ENCODE measurements at places on chromosomes 4 and X.

GRCh38 chrX:39725928-39726619 is 371.7 kb downstream of the BCOR start:
- DNase-seq: no peak

- no peak for DNase-seq
Observed at GRCh38 chr4:146123231-146123630, 52.3 kb upstream of the LSM6 start.

DNA sequence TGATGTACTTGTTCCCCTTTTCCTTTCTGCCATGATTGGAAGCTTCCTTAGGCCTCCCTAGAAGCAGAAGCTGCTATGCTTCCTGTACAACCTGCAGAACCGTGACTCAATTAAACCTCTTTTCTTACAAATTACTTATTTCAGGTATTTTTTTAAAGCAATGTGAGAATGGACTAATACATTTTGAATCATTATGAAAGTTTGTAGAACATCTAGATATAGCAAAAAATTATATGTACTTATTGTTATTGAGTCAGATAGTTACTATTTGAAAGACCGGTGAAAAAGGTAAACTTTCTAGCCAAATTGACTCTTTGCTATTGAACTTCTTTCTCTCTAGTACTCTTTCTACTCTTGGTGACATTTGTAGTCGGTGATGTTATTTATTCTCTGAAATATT is 777.3 kb upstream of the GALNTL6 start:
- no peak for DNase-seq

DNA sequence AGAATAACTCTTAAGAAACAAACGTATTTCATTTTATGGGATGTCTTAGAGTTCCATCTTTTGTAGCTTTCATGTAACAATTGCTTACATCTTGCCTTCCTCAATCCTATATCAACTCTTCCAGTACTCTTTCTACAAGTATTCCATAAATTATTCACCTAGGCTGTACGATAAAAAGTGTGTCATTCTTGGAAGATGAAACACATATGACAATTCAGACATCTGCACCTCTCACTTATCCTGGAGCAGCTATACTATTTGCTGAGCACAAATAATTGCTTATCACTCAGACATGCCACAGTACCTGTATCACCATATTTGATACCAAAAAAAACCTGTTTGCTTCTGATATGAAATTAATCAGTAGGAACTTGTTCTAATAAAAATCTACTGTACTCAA is 1.0 kb downstream of the POF1B start:
- DNase-seq: no peak

DNA sequence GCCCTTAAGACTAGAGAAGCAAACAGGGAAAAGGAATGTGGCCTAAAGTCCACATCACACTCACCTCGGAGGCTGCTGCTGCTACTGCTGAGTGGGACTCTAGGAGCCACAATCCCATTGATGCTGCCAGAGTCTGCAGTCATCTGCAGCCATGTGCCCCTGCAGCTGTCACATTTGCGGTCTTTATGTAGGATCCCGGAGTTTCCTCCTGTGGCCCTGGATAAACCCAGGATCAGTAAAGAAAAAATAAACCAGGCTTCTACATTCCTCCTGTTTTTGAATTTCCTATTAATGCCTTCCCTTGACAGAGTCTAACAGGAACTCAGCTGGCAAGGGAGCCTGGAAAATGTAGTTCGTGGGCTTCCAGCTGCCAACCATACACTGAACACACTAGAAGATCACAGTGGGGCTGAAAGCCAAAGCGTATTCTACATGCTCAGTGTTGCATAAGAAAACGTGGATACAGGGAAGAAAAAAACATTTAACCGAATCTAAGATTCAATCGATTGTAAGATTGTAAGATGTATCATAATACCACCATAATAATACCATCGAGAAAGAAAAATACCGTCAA is 10.3 kb upstream of the PHEX start:
- no peak for DNase-seq

DNA sequence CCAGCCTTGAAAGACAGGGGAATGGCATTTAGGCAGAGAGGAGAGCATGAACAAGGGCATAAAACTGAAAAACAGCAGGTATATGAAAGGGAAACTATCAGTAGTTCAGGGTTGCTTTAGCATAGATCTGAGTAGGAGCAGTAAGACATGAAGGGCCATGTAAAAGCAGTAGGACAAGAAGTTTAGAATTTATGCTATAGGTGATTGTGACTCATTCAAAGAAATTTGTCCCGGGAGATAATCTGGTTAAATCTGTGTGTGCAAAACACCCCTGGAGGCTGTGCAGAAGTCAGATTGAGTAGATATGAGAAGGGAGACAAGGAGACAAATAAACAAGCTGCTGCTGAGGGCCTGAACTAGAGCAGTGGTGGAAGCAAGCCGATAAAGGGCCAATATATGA is 109.1 kb upstream of the BMP3 start:
- no peak for DNase-seq

DNA sequence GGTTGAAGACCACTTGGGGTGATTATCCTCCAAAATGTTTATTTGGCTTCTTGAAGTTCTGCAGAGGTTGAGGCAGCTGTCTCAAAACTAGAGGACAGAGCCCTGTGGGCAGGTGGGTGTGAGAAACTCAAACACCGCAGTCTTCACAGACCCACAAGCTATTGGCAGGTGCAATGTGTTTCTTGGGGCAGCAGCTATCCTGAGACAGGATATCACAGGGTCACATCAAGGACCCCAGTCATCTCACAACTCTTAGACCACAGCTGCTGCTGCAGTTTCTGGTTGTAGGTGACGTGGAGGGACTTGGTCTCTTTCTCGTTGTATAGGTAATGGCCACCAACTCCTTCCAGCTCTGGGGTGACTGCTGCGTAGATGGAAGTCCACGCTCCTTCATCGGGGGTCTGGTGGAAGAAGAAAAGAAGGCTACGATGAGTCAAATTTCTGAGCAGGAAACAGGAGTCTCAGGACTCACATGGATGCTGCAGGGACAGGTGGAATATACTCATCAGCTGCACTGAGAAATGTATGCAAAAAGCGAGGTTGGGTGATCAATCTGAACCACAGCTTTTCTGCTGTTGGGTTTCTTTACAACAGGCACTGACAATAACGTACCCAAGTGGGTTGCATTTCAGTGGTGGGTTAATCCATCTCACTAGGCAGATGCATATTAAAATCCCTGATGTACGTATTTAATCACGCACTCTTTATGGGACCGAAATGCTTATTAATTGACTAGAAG is 279.8 kb downstream of the DHRSX start:
- DNase-seq: no peak

GRCh38 chrX:56798866-56799758 is 70.1 kb downstream of the NBDY start:
- DNase-seq: peak; percentile 81

Data from retina (tissue), 1 donor.